ENCODE measurements at places on chromosomes 4 and X.

DNA sequence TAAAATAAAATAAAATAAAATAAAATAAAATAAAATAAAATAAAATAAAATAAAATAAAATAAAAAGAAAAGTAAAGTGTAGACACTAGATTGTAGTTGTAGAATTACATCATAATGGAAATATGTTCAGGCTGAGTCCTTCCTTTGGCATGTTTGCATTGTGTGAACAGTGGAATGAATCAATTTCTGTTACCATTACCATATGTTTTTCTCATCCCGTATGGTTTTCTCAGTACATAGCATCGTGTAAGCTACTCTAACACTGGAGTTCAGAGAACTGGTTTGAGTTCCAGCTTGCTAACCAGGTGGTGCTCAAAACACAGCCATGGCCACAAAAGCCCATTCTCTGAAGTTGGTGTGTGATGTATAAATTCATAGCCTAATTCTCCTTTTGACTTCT, 45.9 kb downstream of the USP11 start:
- no peak for DNase-seq

DNA sequence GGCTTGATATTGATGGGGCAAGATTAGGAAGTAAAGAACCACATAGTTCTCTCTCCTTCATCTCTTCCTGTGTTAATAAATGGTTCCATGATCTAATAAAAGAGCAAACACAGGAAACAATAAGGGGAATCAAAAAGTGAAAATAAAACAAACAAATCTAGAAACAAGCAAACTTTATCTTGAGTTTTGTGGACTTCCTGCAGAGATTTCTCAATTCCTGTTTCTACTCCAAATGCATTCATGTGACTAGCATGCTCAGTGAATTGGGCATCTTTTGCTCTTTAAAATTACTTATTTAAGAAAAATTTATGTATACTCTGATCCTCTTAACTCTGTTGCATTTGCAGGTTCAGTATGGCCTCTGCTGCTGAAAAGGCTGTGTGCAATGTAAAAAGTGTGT, 682.0 kb downstream of the KCTD8 start:
- no peak for DNase-seq

DNA sequence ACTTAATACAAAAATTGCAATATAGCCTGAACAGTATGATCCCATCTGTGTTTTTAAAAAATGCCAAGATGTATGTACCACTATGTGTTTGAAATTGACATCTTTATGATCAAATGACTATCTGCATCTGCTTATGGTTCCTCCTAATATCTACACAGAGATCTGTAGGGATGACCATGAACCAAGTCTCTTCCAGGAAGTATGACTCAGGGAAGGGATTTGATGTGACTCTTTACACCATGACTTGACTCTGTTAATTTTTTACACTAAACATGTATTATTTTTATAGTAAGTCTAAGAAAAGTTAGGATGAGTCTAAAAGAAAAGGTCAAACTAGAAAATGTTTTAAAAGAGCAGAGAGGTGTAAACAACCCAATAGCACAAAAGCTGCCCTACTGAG, 164.0 kb downstream of the SH3KBP1 start:
- DNase-seq: no peak

GRCh38 chr4:55216863-55217635, 91.7 kb upstream of the KDR start:
- DNase-seq: no peak

- DNase-seq: no peak
These were observed 546.5 kb upstream of the SMIM31 start for GRCh38 chr4:164207460-164207859.

DNA sequence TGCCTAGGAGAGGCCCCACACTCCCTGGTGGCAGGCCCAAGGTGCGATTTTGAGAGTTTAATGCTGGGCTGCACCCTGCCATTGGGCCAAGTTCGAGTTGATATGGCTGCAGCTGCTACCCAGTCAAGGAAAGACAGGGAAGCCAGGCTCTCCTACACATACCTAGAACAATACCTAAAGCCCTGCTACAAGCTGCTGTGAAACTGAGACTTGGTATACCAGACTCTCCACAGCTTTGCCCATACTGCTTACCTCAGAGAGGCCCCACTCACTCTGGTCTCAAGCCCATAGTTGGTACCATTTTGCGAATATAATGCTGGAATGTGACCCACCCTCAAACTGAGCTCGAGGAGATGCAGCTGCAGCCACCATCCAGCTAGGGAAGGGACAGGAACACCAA, 147.7 kb upstream of the MAGEB2 start:
- DNase-seq: no peak

GRCh38 chr4:153934688-153935017, 145.8 kb upstream of the SFRP2 start:
- no peak for DNase-seq

- no peak for DNase-seq
These were observed 304.7 kb downstream of the SH2D1A start for GRCh38 chrX:124651031-124651430.

DNA sequence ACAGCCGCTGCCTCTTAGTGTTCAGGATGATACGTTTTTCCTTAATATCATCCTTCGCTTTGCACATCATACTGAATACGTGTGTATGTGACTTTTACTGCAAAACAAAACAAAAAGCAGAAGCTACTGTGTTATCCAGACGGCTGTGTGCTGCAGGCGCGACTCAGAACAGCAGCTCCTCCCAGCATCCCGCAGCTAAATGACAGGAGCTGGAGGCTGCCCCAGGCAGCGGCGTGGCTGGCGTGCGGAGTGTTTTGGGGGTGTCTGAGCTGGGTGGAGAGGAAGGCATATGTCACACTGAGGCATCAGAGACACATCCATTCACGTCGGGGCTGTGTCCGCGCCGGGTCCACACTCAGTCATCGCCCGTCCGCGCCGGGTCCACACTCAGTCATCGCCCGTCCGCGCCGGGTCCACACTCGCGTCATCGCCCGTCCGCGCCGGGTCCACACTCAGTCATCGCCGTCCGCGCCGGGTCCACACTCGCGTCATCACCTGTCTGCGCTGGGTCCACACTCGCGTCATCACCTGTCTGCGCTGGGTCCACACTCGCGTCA, 16.6 kb downstream of the PCGF3 start:
- DNase-seq: no peak

DNA sequence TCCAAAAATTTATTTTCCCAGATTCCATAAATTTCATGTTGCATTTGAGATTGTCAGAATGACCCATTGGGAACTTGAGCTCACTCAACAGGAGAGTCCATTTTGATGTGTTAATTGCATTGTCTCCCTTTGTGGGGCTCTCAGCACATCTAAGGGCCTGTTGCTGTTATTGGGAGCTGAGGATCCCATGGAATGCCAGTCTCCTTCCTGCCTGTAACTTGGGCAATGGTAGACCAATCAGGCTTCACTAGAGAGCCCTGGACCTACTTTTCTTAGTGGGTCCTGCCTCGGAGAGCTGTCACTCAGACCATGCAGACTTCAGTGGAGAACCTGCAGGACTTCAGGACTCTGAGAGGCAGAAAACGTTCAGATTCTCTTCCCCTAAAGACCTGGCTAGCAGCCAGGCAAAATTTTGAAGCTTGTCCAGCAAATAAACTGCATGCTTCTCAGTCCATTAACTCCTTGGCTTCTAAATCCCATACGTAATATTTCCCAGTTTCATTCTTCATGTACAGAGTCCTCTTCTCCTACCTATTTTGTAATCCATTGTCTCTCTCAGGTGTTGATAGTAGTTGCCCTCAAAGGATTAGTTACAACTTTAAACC, 25.1 kb downstream of the OCRL start:
- no peak for DNase-seq

GRCh38 chr4:188370777-188371176, 231.5 kb downstream of the TRIML1 start:
- no peak for DNase-seq

GRCh38 chr4:2712261-2712842, 43.8 kb downstream of the TNIP2 start:
- no peak for DNase-seq

GRCh38 chr4:6556263-6556662, 18.7 kb upstream of the MAN2B2 start:
- no peak for DNase-seq

DNA sequence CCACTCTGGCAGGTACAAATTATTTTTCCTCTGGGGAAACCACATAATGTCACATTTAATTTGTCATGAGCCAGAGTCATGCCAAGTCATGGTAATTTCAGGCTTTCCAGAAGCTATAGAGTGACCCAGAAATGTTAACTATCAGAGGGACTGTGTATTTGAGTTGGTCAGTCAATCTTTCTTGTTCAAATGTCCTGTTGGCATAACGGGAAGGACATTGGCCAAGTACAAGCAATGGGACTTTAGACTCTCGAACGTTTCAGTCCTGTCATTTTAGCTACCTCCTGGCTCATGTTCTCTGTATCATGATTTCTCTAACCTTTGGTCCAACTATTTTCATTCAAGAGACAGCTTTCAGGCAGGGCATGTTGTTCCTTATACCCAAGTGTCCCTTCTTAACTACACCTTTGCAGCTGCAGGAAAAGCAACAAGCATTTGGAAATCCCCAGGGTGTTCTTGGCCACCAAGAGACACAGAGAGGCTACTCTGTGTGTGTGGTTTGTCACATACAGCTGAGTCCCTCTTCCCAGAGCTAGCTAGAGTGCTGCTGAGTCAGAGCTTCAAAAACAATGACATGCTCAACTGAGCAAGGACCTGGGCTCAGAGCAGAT, 142.6 kb downstream of the EGF start:
- DNase-seq: no peak

GRCh38 chr4:72587334-72587733, 18.3 kb upstream of the ADAMTS3 start:
- no peak for DNase-seq

DNA sequence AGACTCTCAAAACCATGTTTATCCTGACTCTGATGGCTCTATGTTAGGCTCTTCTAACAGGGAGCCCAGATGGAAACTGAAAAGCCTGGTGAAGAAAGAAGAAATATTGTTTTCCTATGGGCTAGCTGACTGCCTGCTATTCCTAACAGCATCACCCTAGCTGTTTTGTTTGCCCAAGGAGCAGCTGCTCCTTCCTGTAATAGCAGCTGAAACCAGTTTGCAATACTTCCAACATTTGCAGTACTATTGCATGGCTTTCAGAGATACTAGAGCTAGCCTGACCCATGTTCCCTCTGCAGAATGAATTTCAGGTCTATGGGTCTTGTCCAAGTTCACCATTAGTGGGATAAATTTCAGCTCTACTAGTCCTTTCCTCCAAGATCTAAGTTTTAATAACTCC, 495.2 kb downstream of the INPP4B start:
- DNase-seq: no peak

Measured in RWPE2 (cell line).